ENCODE measurements at places on chromosomes 11 and 22.
A peak's percentile ranks its signal among the peaks of the same experiment; 100 is the strongest.

GRCh38 chr11:9651899-9652748 is 11.8 kb upstream of the SWAP70 start:
- ATAC-seq, result no peak

GRCh38 chr22:25167082-25167481 is 32.6 kb upstream of the CRYBB3 start:
- no peak for ATAC-seq

DNA sequence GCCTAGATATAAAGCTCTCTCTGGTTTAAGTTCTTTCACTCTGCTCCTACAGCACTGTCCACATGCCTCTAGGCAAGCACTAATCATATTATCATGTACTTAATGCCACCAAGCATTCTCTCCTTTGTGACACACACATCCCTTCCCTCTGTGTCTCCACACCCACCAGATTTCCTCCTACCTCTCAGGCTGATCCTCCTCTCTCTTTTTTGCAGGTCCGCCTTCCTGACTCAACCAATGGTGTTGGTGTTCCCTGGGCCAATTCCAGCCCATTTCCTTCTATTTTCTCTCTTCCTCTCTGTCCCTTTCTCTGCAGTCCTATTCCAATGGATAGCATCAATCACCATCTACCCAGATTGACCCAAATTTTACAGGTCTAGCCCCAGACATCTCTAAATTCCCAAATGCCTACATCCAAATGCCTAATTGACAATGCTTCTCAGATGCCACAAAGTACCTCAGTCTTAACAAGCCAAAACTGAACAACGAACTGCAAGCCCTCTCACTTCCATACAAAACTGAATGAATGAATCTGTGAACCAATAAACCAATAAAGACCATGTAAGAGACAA is 504 bp upstream of the ZNF215 start:
- peak; percentile 20 for ATAC-seq

DNA sequence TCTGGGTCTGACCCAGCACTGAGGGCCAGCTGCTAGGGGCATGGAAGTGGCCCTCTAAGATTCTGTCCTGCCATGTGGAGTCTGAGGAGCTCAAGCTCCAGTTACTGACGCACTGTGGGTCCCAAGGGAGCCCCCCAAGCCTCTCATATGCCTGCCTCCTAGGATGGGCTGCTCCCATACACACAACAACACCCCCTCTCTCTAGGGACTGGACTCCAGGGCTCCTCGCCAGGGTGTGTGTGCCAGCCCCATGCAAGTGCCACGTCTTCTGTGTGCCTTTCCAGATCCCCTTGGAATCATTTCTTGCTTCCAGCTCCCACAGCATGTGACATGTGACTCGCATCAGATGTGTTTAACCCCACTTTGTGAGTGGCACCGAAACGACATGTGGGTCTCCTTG is 234.5 kb downstream of the CEP164 start:
- ATAC-seq, result no peak

GRCh38 chr11:67194096-67194495 is 72.2 kb upstream of the GRK2 start:
- no peak for ATAC-seq

- no peak for ATAC-seq
These were observed 80.8 kb downstream of the ME3 start for GRCh38 chr11:86591631-86592030.

GRCh38 chr11:74492084-74492483 is 1.4 kb downstream of the LIPT2 start:
- ATAC-seq, result no peak

GRCh38 chr22:43726322-43726721 is 85.8 kb downstream of the EFCAB6 start:
- ATAC-seq, result peak; percentile 25

- ATAC-seq, result no peak
These were observed 2.2 kb downstream of the GLB1L3 start for GRCh38 chr11:134278356-134278755.

DNA sequence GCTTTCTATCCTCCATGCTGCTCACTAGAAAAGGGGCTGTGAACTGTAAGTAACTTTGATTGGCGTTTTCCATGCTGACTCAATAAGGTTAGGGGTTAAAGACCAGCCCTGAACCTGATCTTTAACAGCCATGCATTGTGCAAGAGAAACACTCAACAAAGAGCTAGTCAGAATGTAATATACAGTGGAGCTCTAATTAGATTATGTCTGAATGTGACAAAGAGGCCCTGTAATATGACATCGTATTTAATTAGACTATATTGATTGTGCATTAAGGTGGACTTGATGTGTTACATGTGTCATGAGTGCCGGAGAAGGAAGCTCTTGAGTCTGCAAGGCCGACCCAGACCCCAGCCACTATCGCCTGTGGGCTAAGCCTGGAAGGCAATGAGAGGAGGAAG is 70.5 kb downstream of the PKNOX2 start:
- ATAC-seq, result no peak

Measured in SK-N-SH treated with all-trans-retinoic acid at 6 μM for 48 hours (cell line).